ENCODE measurements at places on chromosomes 11 and 22.

- no peak overlapping the region for H3K4me3 ChIP-seq
- no peak overlapping the region for H3K27ac ChIP-seq
- DNase-seq, result no peak
Observed at GRCh38 chr11:34495239-34495723, 18.3 kb downstream of the ELF5 start.

GRCh38 chr11:109756521-109756920 is 334.5 kb downstream of the C11orf87 start:
- DNase-seq, result no peak
- no peak overlapping the region for H3K27ac ChIP-seq
- 0 out of 2 replicates have a peak, but pooled peaks cover under 1% of the 10 kb centered on the region for H3K4me1 ChIP-seq
- H3K36me3 ChIP-seq, result no peaks in the 10 kb centered on the region
- no peak overlapping the region for H3K4me3 ChIP-seq
- no peaks in the 10 kb centered on the region for H3K27me3 ChIP-seq

DNA sequence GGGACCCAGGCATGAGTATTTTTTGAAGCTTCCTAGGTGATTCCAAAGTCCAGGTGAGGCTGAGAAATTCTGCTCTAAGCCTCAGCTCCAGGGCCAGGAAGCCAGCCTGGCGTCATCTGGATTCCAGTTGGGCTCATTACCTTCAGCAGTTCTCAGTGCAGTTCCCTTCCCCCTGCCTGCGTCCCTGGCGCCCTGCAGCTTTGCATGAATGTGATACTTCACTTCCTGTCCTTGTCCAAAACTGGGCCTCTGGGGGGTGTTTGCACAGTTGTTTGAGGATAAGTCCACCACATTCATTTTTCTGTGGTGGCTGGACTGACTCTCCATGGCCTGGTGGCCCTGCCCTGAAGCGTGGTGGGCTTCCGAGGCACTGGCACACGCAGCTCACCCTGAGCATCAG is 98.1 kb downstream of the TENM4 start:
- no peak overlapping the region for H3K27ac ChIP-seq
- H3K36me3 ChIP-seq, result no peaks in the 10 kb centered on the region
- DNase-seq, result no peak
- no peak overlapping the region for H3K4me3 ChIP-seq
- no peaks in the 10 kb centered on the region for H3K27me3 ChIP-seq

DNA sequence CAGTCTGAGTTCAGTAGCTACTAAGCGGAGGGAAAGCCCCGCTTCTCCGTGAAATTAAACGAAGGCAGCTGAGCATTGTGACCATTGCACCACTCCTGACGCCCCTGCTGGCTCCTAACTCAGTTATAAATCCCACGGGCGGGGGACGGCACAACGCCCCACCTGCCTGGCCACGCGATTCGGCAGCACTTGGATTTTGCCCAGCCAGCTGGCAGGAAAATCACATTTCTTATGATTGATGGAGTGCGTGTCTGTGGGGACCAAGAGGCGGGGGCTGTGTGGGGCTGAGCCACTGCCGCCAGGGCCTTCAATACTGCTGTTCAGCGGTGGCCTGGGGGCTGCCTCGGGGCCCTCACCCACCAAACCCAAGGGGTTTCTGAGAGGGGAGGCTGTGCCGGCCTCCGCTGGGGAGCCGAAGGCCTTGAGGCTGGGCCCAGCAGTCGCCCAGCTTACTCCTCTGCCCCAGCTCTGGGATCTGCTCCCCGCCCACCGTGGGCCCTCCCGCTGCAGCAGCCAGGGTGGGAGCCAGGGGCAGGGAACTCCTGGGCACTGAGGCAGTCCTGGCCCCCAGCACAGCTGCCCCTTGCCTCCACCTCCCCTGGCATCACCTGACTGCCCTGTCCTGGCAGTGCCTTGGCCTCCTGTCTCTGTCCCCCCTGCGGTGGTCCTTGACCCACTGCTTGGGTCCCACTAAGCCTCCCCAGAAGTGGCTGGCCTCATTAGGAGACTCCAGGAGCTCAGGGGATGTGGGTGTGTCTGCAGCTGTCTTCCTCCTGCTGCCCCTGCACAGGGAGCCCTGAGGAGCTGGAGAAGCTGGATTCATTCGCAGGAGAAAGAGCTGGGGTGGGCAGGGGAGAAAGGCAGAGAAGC is 30.7 kb downstream of the SHISAL1 start:
- H3K27me3 ChIP-seq, result no peaks in the 10 kb centered on the region
- H3K4me1 ChIP-seq, result peaks cover 5% of the 10 kb centered on the region
- no peak for DNase-seq
- H3K36me3 ChIP-seq, result no peaks in the 10 kb centered on the region
- no peak overlapping the region for H3K4me3 ChIP-seq
- H3K27ac ChIP-seq, result no peak overlapping the region

- no peak overlapping the region for H3K27ac ChIP-seq
- H3K4me3 ChIP-seq, result no peak overlapping the region
- no peaks in the 10 kb centered on the region for H3K4me1 ChIP-seq
- H3K27me3 ChIP-seq, result no peaks in the 10 kb centered on the region
- H3K36me3 ChIP-seq, result no peaks in the 10 kb centered on the region
- no peak for DNase-seq
Observed at GRCh38 chr11:224424-224823, 11.7 kb downstream of the SIRT3 start.

GRCh38 chr11:83642500-83642899 is 356.3 kb upstream of the CCDC90B start:
- no peaks in the 10 kb centered on the region for H3K27me3 ChIP-seq
- DNase-seq, result no peak
- no peaks in the 10 kb centered on the region for H3K36me3 ChIP-seq
- H3K4me3 ChIP-seq, result no peak overlapping the region

GRCh38 chr11:132559331-132560036 is 972.8 kb downstream of the OPCML start:
- H3K4me1 ChIP-seq, result no peaks in the 10 kb centered on the region
- no peak overlapping the region for H3K27ac ChIP-seq
- no peak overlapping the region for H3K4me3 ChIP-seq
- DNase-seq, result no peak
- H3K36me3 ChIP-seq, result no peaks in the 10 kb centered on the region

GRCh38 chr11:35114906-35115687 is 23.9 kb upstream of the CD44 start:
- H3K4me1 ChIP-seq, result peaks cover 3% of the 10 kb centered on the region
- H3K27ac ChIP-seq, result no peak overlapping the region
- DNase-seq, result no peak
- H3K36me3 ChIP-seq, result no peaks in the 10 kb centered on the region
- H3K27me3 ChIP-seq, result peaks cover 5% of the 10 kb centered on the region

- H3K27me3 ChIP-seq, result no peaks in the 10 kb centered on the region
- no peaks in the 10 kb centered on the region for H3K4me1 ChIP-seq
- DNase-seq, result no peak
- H3K36me3 ChIP-seq, result no peaks in the 10 kb centered on the region
- no peak overlapping the region for H3K27ac ChIP-seq
Observed at GRCh38 chr11:94046796-94047195, 25.6 kb downstream of the HEPHL1 start.

DNA sequence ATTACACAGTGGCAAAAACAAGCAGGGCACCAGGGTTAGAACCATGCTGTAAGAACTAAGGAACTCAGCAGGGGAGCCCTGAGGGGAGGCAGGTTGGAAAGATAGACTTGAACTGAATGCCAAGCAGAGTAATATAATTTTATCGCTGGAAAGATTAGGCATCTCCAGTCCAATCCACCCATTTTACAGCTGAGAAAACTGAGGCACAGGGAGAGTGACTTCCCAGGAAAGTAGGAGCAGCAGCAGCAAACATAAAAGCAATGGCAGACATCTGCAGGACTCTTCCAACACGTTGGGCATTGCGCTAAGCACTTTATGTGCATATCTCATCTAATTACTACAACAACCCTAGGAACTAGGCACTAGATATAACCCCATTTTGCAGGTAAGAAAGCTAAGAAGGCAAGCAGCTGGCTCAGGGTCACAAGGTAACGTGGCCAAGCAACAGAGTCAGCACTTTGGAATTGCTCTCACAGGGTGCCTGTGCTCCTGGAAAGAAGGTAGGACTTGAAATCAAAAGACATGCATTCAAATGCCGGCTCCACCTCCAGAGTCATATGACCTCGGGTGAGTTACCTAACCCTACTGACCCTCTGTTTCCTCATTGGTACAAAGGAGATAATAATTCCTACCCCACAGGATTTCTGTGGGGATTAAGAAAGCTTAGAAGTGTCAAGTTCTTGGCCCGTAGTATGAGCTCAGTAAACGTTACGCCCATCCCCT is 215.3 kb downstream of the BARX2 start:
- peaks cover 14% of the 10 kb centered on the region for H3K4me1 ChIP-seq
- H3K27ac ChIP-seq, result no peak overlapping the region
- no peak overlapping the region for H3K4me3 ChIP-seq
- H3K27me3 ChIP-seq, result peaks cover 4% of the 10 kb centered on the region
- no peaks in the 10 kb centered on the region for H3K36me3 ChIP-seq

- peaks cover 6% of the 10 kb centered on the region for H3K36me3 ChIP-seq
- DNase-seq, result no peak
- H3K27ac ChIP-seq, result no peak overlapping the region
- H3K4me1 ChIP-seq, result peaks cover 15% of the 10 kb centered on the region
- no peak overlapping the region for H3K4me3 ChIP-seq
- peaks cover 7% of the 10 kb centered on the region for H3K27me3 ChIP-seq
Observed at GRCh38 chr11:75103380-75104026, 6.8 kb upstream of the OR2AT4 start.

DNA sequence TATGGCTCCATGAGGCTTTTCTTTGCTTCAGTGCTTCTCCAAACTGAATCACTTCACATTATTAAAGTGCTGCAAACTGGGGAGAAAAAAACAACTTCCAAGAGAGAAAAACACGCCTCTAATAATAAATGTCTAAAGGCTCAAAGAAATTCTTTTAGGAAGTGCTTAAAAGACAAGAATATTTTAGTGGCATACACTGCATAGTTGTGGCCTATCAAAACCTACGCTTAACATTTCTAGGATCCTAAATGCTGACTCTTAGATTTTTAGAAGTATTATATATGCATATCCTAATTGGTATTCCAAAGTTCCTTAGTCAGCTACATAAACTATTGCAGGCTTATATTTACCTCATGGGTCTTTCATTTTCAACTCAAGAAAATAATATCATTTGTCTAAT is 879.0 kb upstream of the CCDC90B start:
- DNase-seq, result no peak
- no peaks in the 10 kb centered on the region for H3K27me3 ChIP-seq
- H3K36me3 ChIP-seq, result no peaks in the 10 kb centered on the region
- no peak overlapping the region for H3K4me3 ChIP-seq
- no peak overlapping the region for H3K27ac ChIP-seq

DNA sequence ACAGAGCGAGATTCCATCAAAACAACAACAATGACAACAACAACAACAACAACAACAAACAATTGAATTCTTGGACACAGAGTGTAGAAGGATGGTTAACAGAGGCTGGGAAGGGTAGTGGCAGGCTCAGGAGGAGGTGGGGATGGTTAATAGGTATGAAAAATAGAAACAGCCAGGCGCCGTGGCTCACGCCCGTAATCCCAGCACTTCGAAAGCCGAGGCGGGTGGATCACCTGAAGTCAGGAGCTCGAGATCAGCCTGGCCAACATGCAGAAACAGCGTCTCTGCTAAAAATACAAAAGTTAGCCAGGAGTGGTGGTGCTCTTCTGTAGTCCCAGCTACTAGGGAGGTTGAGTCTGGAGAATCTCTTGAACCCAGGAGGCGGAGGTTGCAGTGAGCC is 122.9 kb upstream of the GRIA4 start:
- H3K27ac ChIP-seq, result no peak overlapping the region
- no peak for DNase-seq
- H3K4me3 ChIP-seq, result no peak overlapping the region

Data from WTC11 (cell line).